AG10803 (cell line): ENCODE measurements at places on chromosomes 6 and 20.

- DNase-seq = no peak
Measured at GRCh38 chr6:98970469-98970868, 22.7 kb upstream of the FBXL4 start.

DNA sequence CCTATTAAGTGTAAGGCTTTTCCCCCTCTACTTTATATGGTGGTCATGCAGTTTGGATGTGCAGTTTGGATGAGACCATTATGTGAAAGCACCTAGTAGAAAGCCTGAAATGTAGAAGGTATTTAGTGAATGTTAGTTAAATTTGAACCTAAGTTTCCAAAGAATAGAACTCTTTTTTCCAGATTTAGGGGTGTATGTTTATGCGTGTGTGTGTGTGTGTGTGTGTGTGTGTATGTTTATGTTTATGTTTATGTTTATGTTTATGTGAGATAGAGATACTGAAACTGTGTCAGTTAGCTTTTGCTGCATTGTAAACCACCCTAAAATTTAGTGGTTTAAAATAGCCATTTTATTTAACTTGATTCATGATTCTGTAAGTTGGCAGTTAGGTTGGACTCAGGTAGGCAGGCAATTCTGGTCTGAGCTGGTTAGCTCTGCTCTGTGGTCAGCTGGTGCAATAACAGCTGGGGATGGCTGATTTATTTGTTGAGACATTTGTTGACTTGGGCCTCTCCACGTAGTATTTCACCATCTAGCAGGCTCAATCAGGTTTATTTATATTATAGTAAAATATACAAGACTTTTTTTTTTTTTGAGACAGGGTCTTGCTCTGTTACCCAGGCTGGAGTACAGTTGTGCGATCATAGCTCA, 54.0 kb downstream of the STK4 start:
- DNase-seq = peak; percentile 42

DNA sequence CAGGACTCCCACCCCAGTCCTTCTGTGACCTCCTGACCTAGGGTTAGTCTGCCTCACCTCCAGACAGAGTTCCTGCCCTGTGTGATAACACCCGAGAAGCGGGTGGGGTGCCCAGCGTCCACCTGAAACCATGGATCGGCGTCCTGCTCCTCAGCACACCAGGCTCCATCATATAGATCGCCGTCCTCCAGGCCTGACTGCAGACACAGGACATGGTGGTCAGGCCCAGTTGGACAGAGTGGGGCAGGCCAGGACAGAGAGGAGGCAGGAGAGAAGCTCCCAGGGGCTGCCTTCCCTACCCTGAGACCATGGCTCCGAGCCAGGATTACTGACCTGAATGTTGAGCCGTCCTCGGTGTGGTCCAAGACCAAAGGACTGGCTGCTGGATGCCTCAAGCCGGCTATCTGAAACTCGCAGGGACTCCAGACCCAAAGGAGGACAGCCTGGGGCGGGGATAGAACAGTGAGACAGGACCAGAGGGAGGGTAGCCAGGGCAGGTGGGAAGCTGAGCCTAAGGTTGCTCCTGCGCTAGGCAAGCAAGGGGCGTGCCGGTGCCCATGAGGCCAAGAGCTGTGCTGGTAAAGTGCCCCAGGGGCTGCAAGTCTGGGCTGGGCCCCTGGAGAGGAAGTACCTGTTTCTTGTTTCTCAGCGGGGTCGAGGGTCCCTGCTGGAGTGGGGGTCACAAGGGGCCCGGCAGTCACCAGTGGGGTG, 2.2 kb downstream of the CPXM1 start:
- no peak for DNase-seq

DNA sequence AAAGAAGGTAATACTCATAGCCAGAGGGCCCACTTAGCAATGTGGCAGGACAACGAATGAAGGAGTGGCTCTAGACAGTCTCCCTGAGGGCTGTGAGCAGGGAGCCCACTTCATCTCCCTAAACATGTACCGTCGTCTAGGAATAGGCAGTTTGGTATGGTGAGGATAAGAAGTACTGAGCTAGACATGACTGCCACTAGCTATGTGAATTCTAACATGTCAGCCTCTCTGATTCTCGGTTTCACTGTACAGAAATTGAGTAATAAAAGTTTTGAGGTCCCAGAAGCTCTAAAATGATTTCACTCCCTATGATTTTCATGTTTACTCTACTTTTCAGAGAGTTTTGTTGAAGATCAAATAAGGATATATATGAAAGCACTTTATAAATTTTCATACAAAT, 107.1 kb downstream of the AHI1 start:
- DNase-seq = no peak

GRCh38 chr6:39608652-39609345, 116.4 kb downstream of the KIF6 start:
- no peak for DNase-seq

DNA sequence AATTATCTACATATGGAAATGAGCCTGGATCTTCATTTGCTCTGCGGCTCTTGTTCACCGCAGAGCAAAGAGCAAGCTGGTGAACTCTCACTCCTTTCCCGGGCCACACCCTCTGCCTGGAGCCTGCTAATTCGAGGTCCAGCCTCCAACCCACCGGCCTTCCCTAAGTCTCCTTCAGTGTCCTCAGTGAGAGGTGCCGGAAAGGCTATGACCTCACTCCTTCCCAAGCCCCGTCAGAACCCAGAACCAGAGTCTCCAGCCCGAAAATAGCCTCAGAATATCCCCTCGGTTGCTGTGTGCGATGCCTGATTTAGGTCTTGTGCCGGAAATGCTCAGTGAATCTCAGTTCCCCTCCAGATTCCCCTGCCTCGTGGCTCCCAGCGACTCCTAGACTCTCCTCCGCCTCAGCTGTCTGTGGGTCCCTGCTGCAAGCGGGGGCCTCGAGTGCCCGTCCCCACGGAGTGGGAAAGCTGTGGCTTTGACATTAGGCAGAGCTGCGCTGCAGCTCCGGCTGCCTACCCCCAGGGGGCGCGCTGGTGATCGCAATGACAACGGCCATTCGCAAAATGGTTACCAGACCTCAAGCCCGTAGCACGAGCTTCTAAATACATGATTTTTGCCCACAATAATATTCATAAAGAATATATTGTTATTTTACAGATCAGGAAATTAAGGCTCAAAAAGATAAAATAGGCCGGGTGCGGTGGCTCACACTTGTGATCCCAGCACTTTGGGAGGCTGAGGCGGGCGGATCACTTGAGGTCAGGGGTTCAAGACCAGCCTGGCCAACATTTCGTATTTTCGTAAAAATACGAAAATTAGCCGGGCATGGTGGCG, 4.1 kb upstream of the BNIP5 start:
- peak; percentile 57 for DNase-seq

DNA sequence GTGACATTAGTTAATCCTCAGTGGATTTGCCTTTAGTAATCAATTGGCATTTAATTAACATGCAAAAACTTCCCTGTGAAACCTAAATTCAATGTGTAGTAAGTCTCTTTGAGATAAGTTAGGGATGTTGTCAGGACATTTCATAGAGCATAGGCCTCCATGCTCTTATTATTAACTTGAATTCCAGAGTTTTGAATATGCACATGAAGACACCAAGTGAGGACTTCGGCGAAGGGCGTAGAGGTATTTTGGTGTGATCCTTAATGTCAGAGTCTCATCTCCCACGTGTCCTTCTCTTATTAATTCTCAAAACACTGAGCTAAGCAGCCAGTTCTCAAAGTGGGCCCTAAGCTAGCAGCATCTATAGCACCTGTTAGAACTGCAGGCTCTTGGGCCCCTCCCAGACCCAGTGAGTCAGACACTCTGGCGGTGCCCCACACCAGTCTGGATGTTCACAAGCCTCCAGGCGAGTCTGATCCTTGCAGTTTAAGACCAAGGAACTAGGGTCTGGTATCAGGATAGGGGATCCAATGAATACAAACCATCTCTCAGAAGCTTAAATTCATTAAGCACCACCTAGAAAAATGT, 292.1 kb downstream of the QKI start:
- DNase-seq = no peak

DNA sequence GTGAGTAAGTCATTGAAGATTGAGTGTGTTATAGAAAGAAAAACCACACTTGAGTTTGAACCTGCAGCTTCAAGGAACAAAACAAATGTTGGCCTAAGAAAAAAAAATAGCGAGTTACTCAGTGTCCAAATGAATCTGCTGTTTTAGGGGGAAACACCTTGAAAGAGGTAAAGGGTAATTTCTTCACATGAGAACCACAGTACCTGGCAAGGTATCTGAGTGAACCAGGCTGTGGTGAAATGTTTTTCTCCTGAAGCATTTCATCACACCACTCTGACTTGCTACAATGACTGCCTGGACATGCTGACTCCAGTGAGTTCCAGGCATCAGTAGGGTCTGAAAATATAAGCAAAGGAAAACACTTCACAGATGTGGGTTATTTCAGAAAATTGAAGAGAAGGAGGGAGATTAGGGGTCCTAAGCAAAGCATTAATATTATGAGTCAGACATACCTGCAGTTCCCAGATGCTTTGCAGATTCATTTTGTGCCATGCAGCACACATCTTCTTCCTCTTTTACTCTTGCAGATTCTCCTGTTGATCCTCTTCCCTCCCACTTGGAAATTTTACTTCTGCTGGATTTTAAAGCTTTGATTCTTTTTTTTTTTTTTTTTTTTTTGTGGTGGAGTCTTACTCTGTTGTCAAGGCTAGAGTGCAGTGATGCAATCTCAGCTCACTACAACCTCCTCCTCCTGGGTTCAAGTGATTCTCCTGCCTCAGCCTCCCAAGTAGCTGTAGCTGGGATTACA, 206.2 kb upstream of the SGK1 start:
- DNase-seq = no peak

GRCh38 chr20:9398882-9399281, 115.5 kb upstream of the LAMP5 start:
- no peak for DNase-seq

GRCh38 chr6:84344005-84344404, 116.6 kb upstream of the CEP162 start:
- DNase-seq = no peak

DNA sequence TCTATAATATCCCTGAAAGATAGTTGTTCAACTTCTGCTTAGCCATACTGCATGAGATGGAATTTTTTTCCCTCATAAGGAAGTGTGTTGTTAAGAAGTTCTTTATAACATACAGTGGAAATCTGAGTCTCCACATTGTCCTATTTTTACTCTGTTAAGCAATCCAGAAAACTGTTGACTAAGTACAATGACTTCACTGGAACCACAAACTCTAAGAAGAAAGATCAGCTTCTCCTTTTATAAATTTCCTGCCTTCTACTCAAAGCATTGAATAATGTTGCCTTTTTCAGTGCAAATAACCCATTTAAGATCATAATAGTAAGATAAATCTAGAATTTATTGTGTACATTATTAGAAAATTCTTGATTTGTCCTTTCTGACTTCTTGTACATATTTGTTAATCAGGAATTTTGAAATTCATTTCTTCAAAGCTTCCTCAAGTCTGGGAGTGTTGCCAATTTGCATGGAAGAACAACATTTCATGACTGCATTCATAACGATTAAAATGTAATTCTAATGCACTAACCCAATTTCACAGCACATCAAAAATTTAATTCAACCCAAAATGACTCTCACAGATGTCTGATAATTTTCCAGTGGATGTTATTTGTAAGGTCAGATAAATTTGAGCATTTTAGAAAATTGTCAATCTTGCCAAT, 45.6 kb upstream of the ANKEF1 start:
- DNase-seq = peak; percentile 58

DNA sequence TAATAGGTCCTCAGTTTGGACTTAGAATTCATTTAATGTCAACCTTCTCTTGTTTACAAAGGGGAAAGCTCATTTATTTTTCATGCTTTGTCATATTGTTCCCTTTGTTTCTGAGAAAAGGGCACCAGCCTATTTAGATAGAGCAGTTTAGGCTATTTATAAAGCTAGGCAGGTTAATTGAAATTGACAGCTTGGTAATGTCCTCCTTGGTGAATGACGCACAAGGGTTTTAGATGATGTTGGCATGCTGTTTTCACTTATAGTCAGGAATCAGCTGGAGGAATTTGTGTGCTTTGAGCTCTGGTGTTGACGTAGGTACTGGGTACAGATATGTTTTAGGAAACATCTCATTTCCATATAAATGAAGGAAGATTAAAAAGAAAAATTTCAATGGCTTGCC, 45.2 kb downstream of the BCKDHB start:
- DNase-seq = no peak

DNA sequence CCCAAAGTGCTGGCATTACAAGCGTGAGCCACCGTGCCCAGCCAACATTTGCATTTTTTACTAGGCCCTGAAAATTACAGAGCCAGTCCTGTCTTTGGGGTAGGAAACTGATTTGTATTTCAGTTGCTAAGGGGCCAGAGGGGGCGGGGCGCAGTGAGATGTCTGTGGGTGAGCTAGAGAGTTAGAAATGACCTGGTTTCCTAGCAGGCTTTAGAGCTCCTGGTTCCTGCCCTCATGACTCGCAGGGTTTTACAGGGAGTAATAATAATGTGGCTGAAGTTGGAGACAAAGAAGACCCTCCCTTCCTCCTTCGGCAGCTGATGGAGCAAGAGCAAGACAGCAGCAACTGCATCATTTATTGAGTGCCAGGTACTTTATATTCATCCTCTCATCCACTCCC, 131.5 kb downstream of the TFAP2C start:
- no peak for DNase-seq

DNA sequence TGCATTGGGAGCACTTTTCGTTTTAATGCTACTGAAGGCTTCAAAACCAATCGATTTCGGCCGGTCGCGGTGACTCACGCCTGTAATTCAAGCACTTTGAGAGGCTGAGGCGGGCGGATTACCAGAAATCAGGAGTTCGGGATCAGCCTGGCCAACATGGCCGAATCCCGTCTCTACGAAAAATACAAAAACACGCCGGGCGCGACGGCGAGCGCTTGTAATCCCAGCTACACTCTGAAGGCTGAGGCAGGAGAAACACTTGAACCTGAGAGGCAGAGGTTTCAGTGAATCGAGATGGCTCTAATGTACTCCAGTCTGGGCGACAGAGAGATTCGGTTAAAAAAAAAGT, 58.4 kb downstream of the TRIM38 start:
- DNase-seq = peak; percentile 55

DNA sequence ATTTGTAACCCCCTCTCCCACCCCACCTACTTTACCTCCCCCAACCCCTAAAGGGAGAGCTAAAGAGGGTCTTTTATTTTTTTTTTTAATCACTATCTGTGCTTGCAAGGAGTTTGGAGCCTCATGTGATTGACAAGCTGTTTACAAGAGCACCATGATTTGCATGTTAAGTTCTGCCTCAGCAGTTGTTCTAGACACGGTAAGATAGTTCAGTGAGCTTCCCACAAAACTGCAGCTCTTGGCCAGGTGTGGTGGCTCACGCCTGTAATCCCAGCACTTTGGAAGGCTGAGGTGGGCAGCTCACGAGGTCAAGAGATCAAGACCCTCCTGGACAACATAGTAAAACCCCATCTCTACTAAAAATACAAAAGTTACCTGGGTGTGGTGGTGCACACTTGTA, 5.0 kb upstream of the PXDC1 start:
- DNase-seq = no peak

GRCh38 chr20:51727872-51728271, 40.3 kb downstream of the ATP9A start:
- no peak for DNase-seq

- no peak for DNase-seq
Measured at GRCh38 chr6:27897580-27898206, 14.5 kb downstream of the OR2B2 start.

DNA sequence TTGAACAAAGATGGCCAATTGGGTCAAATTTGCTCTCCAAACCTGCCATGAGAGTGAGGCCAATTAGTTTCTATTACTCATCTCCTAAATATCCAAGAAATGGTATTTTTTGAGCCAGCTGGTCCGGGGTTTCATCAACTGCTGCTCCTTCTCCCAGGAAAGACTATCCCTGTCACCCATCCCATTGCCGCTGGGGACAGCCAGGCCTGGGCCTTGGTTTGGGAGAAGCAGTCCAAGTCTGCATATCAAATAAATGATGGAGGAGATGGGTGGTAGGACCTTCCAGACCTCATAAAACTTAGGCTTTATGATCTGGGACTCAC, 46.7 kb upstream of the TTPAL start:
- DNase-seq = no peak
